ENCODE measurements at places on chromosomes 4 and X. TPM values are rescaled to one million over a fixed set of nuclear protein-coding genes. Genes with fewer than 3 reads are reported as not detected.

Gene ZNF595
- total RNA-seq, result 10.5 TPM

Gene NLGN3
- total RNA-seq, result 0.09 TPM

Gene TCEAL6
- total RNA-seq, result not detected

Gene OTC
- not detected for total RNA-seq

Gene CXCL5
- 0.19 TPM for total RNA-seq

Gene PNMA6F
- not detected for total RNA-seq

Gene WAS
- total RNA-seq, result 0.09 TPM

Gene ERAS
- not detected for total RNA-seq

Gene TCEAL9
- 107 TPM for total RNA-seq

Gene ARX
- total RNA-seq, result not detected

Gene SLC9B2
- 22.1 TPM for total RNA-seq

Gene SULT1E1
- 8.5 TPM for total RNA-seq

Gene NPY5R
- not detected for total RNA-seq

Gene NAA11
- not detected for total RNA-seq

Gene PLXNB3
- total RNA-seq, result 5.5 TPM

Gene KLHL13
- total RNA-seq, result 3.1 TPM

Gene FHL1
- total RNA-seq, result 41.4 TPM

Gene TMSB15C
- total RNA-seq, result 3.6 TPM

Gene SRPX2
- 95.5 TPM for total RNA-seq

Gene CCDC149
- total RNA-seq, result 11.6 TPM

Gene GAGE12F
- not detected for total RNA-seq

Gene KCND1
- 0.18 TPM for total RNA-seq

Gene CYBB
- not detected for total RNA-seq

Gene RBM46
- total RNA-seq, result not detected

Gene ABLIM2
- 0.27 TPM for total RNA-seq

Gene KDR
- total RNA-seq, result 144 TPM

Gene CNGA1
- total RNA-seq, result 0.56 TPM

Gene MAP9
- total RNA-seq, result 3.4 TPM

Gene EDA
- total RNA-seq, result 2.4 TPM

Gene CXorf38
- total RNA-seq, result 11.1 TPM

Gene TLR6
- total RNA-seq, result 1.1 TPM

Data from endothelial cell of coronary artery (primary cell).